Endothelial cell of umbilical vein (primary cell): ENCODE measurements at places on chromosomes 2 and 18. TPM values are rescaled to one million over a fixed set of nuclear protein-coding genes. Genes with fewer than 3 reads are reported as not detected.

CNGA3 gene
- polyA plus RNA-seq: not detected in 2 replicates

SLC4A5 gene
- 0.12 and 0.21 TPM in 2 replicates for polyA plus RNA-seq

APOB gene
- polyA plus RNA-seq: 0.06 and 0.07 TPM in 2 replicates

INHBB gene
- 0.03 and 0.11 TPM in 2 replicates for polyA plus RNA-seq

FAM237A gene
- polyA plus RNA-seq: not detected in 2 replicates

SOX11 gene
- not detected in 2 replicates for polyA plus RNA-seq

IL1RL1 gene
- polyA plus RNA-seq: 27.9 and 32.2 TPM in 2 replicates

CCDC121 gene
- polyA plus RNA-seq: 0.92 and 1.2 TPM in 2 replicates

RIOK3 gene
- polyA plus RNA-seq: 12.4 and 14.8 TPM in 2 replicates

LAMA1 gene
- polyA plus RNA-seq: 0.04 and 0.08 TPM in 2 replicates

MFSD2B gene
- polyA plus RNA-seq: 0.18 and 0.29 TPM in 2 replicates

CD8B2 gene
- not detected in 2 replicates for polyA plus RNA-seq

MOGAT1 gene
- polyA plus RNA-seq: not detected in 2 replicates

MC5R gene
- not detected in 2 replicates for polyA plus RNA-seq

METAP1D gene
- 3.7 and 4.2 TPM in 2 replicates for polyA plus RNA-seq

SCTR gene
- not detected in 2 replicates for polyA plus RNA-seq

ALPG gene
- not detected in 2 replicates for polyA plus RNA-seq

ACTG2 gene
- not detected in 2 replicates for polyA plus RNA-seq

PROKR1 gene
- polyA plus RNA-seq: not detected in 2 replicates

RSAD2 gene
- polyA plus RNA-seq: 0.03 and 0.18 TPM in 2 replicates

DAW1 gene
- 0.75 and 1.2 TPM in 2 replicates for polyA plus RNA-seq

NOL4 gene
- polyA plus RNA-seq: not detected in 2 replicates

LAMA3 gene
- polyA plus RNA-seq: 2.5 and 2.6 TPM in 2 replicates

LCT gene
- polyA plus RNA-seq: 0.03 TPM in 1 of 2 replicates, not detected in the other

AQP12A gene
- not detected in 2 replicates for polyA plus RNA-seq

RGPD6 gene
- 5.1 and 6.0 TPM in 2 replicates for polyA plus RNA-seq

SLC20A1 gene
- 47.0 and 52.7 TPM in 2 replicates for polyA plus RNA-seq

GREB1 gene
- polyA plus RNA-seq: 0.17 and 0.19 TPM in 2 replicates

KCTD1 gene
- polyA plus RNA-seq: 4.9 and 6.1 TPM in 2 replicates

RTP5 gene
- not detected in 2 replicates for polyA plus RNA-seq

KCNF1 gene
- polyA plus RNA-seq: 0.23 and 0.27 TPM in 2 replicates

SIGLEC15 gene
- polyA plus RNA-seq: not detected in 2 replicates

FSIP2 gene
- polyA plus RNA-seq: 0.02 and 0.04 TPM in 2 replicates

SIX2 gene
- 0.45 and 0.54 TPM in 2 replicates for polyA plus RNA-seq

RELCH gene
- polyA plus RNA-seq: 3.9 and 6.6 TPM in 2 replicates

PID1 gene
- not detected in 2 replicates for polyA plus RNA-seq

LONRF2 gene
- polyA plus RNA-seq: 0.03 TPM in 1 of 2 replicates, not detected in the other

ARHGAP28 gene
- 3.3 and 3.8 TPM in 2 replicates for polyA plus RNA-seq

GNLY gene
- polyA plus RNA-seq: not detected in 2 replicates

RUFY4 gene
- not detected in 2 replicates for polyA plus RNA-seq

MROH2A gene
- polyA plus RNA-seq: not detected in 2 replicates

MZT2A gene
- 117 and 204 TPM in 2 replicates for polyA plus RNA-seq

DTNA gene
- polyA plus RNA-seq: 6.6 and 9.0 TPM in 2 replicates

SAG gene
- not detected in 2 replicates for polyA plus RNA-seq

GPR55 gene
- not detected in 2 replicates for polyA plus RNA-seq

CCDC138 gene
- 1.5 and 1.7 TPM in 2 replicates for polyA plus RNA-seq

PCARE gene
- not detected in 2 replicates for polyA plus RNA-seq

HOXD9 gene
- 1.9 and 2.3 TPM in 2 replicates for polyA plus RNA-seq

MAP4K3 gene
- 6.4 and 8.0 TPM in 2 replicates for polyA plus RNA-seq

CAVIN2 gene
- polyA plus RNA-seq: 210 and 260 TPM in 2 replicates

ARL6IP6 gene
- 48.9 and 57.8 TPM in 2 replicates for polyA plus RNA-seq
